Activated CD4-positive, alpha-beta T cell treated with anti-CD3 and anti-CD28 coated beads, Interleukin-2, amount 50 U/mL, for 24 hours (primary cell): ENCODE measurements at places on chromosomes 7 and 10.

GRCh38 chr10:126336801-126337200 is 51.5 kb downstream of the ADAM12 start:
- no peak for DNase-seq

DNA sequence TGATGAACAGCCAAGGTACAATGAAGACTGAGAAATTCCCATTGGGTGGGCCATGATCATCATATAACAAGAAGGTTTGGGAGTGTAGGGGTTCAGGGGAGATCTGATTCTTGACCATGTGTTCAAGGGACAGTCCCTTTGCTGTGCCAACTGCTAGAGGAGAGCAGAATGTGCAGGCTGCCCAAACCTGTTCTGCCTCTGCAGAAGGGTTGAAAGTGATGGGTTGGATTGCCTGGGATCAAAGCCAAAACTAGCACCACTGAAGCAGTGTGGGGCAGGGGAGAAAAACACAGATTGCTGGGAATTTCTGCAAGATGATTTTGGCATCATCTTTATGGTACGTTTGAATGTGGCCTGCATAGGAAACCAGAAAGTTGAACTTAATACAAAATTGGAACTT is 303.9 kb downstream of the OTUD1 start:
- DNase-seq: no peak

DNA sequence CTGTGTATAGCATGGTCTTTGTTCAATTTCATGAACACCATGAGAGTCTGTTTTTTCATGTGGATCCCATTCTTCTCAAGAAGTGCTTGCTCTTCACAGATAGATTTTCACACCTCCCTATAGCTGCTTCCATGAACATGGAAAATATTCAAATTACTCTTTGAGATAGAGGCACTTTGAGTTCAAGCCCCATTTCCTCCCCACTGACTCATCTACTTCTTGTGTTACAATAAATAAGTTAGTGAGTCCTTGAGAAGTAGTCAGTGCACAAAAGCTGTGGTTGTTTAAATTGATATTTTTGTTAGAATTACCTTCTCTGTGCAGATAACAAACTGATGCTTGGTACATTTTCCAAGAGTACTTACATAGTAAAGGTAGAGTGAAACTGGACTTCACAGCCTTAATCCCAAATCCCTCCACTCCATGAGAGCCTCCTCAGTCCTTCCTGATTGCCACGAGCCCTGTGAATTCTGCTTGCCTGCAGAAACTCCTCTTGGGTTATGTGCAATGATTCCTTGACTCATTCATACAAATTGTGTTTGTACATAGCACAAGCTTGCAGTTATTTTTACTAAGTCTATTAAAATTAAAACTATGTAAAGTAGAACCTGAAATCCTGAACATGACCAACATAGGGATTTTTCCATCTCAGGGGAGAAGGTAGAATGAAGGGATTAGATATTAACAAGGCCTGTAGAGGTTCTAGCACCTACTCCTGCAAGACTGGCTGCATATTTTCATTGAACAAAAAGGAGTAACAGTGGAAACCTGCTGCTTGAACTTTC is 496.2 kb downstream of the TNS3 start:
- no peak for DNase-seq

DNA sequence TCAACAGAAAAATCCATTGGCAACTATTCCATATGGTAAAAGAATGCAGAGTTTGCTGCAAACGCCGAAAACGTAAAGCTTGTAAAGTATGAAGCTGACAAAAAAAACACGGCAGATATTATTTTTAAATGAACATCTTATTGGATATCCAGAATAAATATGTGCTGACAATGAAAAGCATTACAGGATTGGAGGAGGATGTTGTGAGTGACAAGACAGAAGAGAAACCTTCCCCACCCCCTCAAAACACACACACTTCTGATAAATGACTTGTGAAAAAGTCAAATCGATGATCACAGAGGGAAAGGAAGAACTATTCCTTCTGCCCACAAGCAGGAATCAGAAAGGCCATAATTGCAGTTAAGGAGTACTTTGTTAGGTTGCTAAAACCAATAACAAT is 14.6 kb downstream of the FAM131B start:
- no peak for DNase-seq

GRCh38 chr7:121433775-121434174 is 37.7 kb upstream of the FAM3C start:
- DNase-seq: no peak

DNA sequence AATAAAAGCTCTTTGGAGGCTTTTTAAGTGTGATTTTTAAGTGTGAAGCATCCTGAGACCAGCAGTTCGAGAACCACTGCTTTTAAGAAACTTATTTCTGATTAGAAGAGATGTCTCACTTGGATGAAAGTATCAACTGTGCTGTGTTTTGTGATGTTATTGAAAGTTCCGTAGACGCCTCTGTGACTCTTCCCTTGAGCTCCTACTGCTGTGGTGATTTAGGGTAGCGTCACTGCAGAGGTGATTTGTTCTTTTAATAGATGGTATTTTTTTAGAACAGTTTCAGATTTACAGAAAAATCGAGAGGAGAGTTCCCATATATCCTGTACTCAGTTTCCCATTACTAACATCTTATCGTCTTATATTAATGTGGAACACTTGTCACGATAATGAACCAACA is 29.5 kb downstream of the FBH1 start:
- no peak for DNase-seq

GRCh38 chr7:51080622-51081269 is 235.9 kb downstream of the COBL start:
- DNase-seq: no peak

GRCh38 chr7:107501593-107501992 is 31.7 kb downstream of the GPR22 start:
- no peak for DNase-seq

DNA sequence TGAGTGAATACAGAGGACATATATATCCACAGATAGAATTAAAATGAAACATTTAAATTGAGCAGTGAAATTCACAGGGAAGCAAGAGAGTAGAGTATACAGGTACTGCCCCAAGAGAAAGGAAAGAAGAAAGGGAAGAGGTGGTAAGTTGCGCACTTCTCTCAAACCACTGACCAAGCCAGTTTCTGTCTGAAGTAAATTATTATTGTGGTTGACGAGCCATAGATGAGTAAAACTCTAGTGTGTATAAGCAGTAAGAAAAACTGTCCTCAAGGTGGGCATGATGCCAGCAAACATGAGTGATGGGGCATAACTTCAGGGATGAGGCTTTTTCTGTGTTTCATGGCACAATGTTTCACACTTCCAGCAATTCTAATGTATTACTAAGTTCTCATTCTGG is 4.4 kb upstream of the BET1 start:
- no peak for DNase-seq

GRCh38 chr10:51092402-51092801 is 18.1 kb downstream of the PRKG1 start:
- no peak for DNase-seq

- no peak for DNase-seq
Measured at GRCh38 chr7:117944886-117945285, 71.6 kb upstream of the CTTNBP2 start.

DNA sequence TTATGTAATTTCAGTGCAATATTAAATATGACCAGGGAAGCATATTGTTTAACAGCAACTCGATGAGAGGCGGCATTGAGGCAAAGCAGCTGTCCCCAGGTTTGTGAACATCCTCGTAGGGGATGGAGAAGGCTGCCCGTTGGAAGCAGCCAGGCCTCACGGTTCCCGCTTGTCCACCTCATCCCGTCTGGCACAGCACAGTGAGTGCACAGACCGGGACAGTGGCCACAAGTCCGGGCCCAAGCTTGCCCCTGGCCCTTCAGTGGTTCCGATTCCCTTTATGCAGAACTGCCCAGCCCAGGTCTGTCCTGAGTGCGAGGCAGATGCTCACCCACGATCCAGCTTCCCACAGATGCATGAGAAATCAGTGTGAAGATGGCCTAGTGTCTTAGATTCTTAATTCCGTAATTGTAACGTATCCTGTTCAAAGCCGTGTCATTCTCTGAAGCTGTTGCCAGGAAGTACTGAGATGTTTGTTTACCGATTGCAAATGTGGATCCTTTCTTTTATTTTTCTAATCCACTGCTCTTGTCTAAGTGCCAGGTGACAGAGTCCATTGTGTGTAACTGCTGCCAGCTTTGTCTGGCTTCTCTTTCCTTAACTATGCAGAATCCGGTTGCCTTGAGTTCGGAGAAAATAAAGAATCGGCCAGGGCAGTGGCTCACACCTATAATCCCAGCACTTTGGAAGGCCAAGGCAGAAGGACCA is 35.5 kb downstream of the PFKP start:
- DNase-seq: no peak

GRCh38 chr7:159007364-159007995 is 137.2 kb downstream of the VIPR2 start:
- DNase-seq: no peak

DNA sequence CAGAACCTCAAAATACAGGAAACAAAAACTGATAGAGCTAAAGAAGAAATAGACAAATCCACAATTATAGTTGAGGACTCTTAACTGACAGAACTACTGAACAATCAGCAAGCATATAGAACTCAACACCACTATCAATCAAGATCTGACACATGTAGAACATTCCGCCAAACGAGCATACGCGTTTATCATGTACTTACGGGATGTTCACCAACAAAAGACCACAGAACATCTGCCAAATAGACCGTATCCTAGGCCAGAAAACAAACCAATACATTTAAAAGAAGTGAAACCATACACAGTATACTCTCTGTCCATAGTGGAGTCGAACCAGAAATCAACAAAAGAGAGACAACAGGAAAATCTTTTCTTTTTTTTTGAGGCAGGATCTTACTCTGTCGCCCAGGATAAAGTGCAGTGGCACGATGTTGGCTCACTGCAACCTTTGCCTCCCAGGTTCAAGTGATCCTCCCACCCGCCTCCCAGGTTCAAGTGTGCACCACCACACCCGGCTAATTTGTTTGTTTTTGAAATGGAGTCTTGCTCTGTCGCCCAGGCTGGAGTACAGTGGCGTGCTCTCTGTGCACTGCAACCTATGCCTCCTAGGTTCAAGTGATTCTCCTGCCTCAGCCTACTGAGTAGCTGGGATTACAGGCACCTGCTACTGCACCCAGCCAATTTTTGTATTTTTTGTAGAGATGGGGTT is 5.1 kb downstream of the GNA12 start:
- no peak for DNase-seq

DNA sequence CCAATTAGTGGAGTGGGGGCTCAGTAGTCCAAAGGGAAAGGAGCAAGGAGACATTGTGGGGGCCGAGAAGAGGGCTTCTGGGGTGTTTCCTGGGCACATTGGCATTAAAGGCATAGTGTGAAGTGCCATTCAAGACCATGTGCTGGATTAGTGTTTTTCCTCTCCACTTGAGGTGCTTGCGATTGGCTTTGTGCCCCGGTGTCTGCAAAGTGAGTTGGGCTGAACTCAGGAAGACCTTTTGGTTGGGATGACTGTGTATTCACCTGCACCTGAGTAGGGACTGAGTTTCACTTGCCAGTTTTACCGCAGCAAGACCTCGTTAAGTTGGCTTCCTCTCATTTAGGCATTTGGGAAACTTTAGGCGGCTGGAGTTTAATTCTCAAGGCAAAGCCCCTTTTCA is 73.0 kb downstream of the TCF7L2 start:
- DNase-seq: no peak

DNA sequence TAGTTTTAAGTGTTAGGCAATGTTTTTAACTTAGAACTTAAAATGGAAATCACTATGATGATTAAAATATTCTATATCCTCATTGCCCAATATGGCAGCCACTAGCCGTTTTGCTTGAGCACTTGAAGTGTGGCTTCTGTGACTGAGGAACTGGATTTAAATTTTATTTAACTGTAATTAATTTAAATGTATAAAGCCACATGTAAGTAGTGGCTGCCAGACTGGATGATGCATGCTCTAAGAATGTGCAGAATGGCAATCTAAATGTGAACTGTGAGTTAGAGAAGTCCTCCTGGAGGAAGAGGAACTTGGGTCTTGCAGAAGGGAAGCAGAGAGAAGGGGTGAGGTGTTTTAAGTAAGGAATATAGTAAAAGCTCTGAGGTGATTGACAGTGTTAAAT is 451.4 kb downstream of the SUGCT start:
- no peak for DNase-seq

DNA sequence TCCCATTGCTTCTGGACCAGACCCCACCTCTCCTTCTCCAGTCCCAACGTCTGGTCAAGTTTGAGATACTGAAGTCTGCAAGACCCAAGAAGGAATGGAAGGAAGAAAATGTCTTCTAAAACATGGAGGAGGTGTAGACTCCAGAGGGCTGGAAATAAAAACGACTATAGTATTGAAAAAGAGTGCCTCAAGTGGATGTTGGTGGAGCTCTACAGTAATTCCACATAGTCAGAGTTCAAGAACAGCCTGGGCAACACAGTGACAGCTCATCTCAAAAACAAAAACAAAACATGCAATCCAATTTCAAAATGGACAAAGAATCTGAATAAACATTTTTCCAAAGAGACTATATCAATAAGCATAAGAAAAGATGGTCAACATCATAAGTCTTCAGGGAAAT is 2.3 kb upstream of the PCGF6 start:
- no peak for DNase-seq

- no peak for DNase-seq
Measured at GRCh38 chr7:128838981-128839731, 8.9 kb downstream of the FLNC start.

GRCh38 chr10:118028619-118029018 is 18.1 kb downstream of the RAB11FIP2 start:
- no peak for DNase-seq

DNA sequence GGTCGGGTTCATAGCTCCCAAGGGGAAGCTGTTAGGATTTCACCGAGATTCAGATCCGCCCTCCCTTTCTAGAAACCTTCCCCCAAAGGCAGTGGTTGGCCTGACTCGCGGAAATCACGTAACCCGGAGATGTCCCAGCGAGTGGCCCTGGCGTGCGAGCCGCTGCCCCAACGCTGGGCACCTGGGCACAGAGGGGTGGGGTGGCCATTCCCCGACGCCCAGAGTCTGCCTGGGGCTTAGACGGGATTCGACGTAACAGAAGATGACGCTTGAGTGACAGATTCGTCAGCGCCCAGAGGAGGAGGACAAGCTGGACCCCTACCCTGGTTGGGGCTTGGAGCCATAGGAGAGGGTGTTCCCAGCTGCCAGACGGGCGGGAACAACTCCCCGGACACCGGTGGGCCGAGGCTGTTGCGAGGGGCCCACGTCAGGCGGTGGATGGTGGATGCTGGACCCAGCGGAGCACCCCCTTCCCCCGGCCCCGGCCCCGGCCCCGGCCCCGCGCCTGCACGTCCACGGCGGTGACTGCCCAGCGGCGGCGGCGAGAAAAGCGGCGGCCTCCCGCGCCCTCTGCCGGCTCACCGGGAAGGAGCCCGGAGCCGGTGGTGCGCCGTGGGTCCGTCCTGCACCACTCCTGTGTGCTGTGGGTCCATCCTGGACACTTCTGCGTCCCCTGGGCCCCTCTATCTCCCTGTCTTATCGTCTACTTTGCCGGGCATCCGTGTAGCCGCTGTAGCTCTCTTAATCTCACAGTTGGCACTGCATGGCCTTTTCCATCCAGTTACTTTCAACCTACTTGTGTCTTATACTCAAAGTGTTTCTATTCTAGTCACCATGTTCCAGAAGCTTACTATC is 35.4 kb upstream of the KNDC1 start:
- no peak for DNase-seq

- no peak for DNase-seq
Measured at GRCh38 chr10:103273041-103273441, 3.9 kb upstream of the INA start.
